ENCODE measurements at places on chromosomes 7 and 10.

DNA sequence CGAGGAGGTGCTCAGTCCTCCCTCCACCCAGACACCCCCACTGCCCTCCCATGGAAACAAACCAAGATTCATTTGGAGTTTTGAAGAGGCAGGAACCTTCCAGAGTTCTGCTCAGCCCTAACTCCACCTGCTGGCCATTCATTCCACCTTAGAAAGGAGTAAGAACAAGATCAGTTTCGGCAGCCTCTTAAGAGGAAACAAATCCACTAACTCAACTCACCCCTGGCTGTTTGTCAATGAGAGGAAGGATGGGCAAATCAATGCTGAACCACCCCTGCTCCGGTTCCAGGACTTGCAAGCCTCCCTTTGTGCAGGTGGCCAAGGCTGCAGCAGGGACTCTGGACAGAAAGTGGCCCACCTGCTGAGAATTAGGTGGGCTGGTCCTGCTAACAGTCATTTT, 26.2 kb downstream of the CCDC3 start:
- DNase-seq = peak; percentile 14

DNA sequence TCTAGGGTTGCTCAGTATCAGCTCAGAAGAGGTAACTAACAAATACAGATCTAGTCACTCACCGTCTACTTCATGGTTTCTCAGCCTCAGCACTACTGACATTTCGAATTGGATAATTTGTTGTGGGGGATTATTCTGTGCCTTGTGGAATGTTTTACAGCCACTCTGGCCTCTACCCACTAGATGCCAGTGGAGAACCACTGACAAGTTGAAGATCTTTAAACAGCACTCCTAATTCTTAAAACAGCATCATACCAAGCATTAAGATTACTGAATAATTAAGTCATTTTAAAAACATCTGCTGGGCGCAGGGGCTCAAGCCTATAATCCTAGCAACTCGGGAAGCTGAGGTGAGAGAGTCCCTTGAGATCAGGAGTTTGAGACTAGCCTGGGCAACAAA, 82.6 kb downstream of the UPF2 start:
- DNase-seq = no peak

GRCh38 chr7:2173189-2173827, 59.4 kb downstream of the MAD1L1 start:
- no peak for DNase-seq

DNA sequence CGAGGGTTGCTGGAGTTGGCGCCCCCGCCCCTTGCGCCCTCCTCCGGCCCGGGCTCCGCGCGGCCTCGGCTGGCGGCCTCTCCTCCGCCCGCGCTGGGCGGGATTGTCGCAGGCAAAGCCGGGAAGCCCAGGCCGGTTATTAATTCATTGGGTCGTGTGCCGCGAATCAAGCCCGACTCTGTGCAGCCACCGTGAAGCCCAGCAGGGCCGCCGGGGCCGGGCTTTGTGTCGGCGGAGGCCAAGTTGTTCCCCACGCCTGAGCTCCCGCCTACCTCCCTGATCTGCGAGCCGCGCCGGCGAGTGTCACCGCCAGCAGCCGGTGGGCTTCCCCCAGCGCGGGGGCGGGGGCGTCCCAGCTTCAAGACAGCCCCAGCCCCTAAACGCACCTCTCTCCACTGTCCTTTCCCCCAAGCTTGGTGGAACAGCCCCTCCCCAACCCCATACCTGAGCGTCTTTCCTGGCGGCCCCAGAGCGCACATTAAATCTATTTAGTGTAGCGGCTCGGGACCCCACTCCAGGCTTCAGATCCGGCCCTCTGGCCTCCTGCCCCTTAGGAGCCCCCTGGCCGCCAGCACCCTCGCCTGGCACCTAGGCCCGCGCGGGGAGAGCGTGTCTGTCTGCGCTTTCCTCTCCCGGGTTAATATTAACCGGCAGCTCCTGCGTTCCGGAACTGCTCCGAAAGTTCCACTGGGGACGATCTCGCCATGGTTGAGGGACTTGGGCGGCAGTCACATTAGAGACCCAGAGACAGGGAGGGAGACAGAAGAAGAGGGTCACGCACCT, 3.5 kb downstream of the SHH start:
- no peak for DNase-seq

DNA sequence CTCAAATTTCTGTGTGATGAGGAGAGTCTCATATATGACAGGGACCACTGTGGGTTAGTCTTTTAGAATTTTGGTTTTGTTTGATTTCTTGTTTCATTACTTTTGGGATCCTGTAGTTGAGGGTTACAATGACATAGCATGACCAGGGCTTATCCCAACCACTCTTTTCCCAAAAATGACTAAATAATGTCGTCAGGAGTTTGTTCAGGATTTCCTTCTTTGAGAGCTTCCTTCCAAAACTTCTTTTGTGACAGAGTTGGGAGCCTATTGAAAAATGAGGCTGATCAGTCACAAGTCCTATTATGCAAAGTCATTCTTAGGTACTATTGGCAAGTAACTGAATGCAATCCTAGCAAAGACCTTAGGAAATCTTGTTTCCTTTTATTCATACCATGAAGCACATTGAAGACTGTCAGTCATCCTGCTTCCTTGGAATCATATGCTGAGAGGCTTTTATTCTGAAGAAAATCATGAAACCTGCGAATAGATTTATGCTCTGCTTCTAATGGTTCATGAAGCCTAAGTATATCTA, 498.3 kb downstream of the LRMDA start:
- DNase-seq = no peak

DNA sequence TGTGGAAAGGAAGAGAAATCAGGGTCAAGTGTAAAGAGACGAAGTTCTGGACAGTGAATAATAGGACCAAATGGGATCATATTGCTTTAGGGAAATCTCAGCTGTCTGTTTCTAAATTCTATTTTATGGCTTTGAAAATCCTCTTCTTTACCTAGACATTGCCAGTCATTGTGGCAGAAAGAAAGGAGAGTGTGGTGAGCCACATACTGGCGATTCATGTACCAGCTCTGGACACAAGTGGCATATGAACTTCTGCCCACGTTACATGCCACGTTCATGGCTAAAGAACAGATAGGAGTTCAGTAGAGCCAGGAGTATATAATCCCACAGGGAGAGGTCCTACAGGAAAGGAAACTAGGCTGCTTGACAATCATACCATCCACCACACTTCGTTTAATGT, 28.0 kb downstream of the STARD3NL start:
- no peak for DNase-seq

DNA sequence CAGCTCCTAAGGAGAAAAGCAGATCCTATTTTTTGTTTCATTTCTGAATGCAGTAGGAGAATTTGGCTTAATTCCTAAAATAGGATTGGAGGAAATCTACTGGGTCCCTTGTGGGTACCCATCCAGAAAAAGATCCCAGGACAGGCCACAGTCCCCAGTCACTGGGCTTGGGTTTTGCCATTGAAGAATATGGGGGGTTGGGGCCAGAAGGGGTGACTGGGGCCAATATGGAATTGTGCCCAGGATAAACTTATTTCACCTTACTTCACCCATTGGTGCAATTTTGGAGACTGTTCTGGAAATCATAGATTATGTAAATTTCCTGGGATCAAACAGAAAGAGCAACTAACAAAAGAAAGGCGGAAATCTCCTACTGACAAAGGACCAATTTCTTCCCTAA, 5.0 kb downstream of the HOXA5 start:
- DNase-seq = no peak

GRCh38 chr10:125827133-125827532, 3.8 kb downstream of the BCCIP start:
- DNase-seq = no peak

GRCh38 chr10:132967540-132967939, 25.2 kb upstream of the CFAP46 start:
- DNase-seq = no peak

DNA sequence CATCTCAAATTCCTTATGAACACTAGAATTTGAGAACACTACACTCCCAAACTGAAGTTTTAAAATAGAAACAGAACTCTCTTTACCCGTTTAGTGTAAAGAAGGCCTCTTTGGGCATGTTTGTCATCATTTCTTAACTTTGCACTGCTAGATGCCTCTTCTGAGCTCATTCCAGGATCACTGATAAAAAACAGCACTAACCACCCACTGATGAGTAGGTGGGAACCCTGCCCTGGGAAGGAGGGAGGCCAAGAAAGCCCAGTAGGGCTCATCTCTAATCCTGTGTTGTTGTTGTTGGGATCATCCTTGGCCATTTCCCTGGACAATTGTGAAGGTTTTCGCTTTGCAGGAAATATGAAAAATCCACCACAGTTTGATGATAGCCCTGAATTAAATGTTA, 68.2 kb downstream of the CUBN start:
- DNase-seq = no peak

- no peak for DNase-seq
These were observed 103.6 kb downstream of the AHR start for GRCh38 chr7:17401791-17402627.

GRCh38 chr7:133412942-133413341, 160.1 kb downstream of the EXOC4 start:
- DNase-seq = no peak

DNA sequence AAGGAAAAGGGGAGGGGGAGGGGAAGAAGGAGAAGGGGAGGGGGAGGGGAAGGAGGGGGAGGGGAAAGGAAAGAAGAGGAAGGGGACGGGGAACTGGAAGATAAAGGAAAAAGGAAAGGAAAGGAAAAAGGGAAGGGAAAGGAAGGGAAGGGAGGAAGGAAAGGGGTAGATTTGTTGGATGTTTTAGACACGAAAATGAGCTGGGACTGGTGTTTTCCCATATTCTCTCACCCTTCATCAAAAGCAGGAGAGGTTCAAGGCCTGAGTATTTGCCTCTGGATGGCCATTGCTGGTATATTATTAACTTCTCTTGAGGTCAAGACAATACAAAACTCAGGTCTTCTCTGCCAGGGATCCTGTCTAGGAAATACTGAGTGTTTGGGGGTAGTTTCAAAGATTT, 652.7 kb downstream of the ANKRD7 start:
- DNase-seq = no peak

DNA sequence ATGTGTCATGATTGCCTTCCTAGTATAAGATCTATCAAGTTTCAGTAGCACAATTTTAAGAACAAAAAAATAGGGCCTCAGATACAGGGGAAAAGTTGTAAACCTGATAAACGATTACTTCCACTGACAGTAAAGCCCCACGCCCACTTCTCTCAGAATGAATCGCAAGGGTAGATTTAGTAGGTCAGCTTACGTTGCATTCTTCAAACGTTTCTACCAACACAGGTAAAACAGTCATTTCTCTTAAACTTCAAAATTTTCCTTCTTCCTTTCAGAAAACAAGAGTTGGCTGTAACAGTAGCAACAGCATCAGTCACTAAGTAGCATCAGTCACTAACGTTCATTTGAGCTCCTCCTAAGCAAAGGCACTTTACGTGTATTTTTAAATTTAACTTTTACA, 221.5 kb downstream of the ADAM12 start:
- no peak for DNase-seq

GRCh38 chr10:119343011-119343601, 135.7 kb downstream of the GRK5 start:
- DNase-seq = no peak

- no peak for DNase-seq
These were observed 186.6 kb upstream of the NRP1 start for GRCh38 chr10:33521062-33521461.

DNA sequence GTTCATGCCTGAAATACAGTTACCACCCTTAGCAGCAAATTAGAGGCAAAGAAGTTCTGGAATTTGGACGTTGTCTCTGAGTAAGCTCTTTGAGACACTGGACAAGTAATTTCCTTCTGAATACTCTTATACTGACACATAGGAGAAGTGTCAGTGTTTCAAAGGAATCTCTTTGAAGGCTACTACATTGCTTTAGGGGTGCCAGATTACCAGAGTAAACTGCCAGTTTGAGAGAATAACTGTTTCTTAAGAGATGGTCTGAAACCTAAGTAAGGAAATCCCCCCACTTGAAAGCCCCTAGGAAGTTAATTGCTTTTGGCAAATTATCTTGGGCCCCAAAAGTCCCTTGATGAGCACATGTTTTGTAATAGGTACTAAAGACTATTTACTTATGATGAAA, 3.4 kb downstream of the FAS start:
- no peak for DNase-seq

GRCh38 chr10:88840104-88840503, 11.5 kb downstream of the ANKRD22 start:
- no peak for DNase-seq

DNA sequence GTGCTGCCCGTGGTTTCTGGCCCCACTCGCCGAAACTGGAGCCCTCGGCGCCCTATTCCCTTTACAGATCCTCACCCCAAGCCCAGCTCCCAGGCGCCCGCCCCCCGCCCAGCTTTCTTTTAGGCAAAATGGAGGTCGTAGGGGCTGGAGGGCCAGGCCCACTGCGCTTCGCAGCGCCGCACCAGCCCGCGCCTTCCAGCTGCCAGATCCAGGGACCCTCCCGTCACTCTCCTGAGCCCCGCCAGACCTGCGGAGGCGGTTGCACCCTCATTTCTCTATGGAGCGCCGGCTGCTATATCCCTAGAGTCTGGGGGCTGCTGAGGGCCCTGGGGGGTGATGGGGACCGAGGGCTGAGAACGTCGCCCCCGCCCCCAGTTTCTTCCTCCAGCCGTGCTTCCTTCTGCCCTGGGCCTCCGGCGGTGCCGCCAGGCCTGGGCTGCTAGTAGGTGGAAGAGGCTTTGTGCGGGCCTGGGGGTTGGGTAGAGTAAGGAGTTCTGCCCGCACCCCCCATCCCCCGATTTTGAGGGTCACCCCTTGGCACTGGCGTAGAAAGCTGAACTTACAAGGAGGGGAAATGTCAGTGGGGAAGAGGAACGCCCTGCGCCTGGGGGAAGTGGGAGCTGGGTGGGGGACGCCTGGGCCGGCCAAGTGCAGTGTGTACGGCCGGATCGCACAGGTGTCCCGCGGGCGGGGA, 1.0 kb downstream of the GNB2 start:
- DNase-seq = peak; percentile 70

GRCh38 chr7:1269336-1269890, 36.7 kb downstream of the UNCX start:
- no peak for DNase-seq

DNA sequence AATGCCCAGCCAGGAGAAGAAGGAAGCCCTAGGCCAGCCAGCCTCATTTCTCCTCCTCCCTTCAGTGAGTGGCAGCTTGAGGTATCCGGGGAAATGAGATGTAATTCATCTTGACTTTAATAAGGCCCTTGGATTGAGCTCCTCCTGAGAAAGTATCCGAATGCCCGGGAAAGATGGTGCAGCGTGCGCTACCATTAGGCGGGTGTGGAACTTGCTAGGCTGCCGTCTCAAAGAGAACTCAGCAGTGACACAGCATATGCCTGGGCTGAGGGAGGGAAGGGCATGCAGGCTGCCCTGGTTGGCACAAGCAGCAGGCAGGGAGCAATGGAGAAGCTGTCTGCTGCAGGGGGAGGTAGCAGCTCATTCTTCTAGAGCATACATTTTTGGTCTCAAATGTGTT, 659.8 kb upstream of the FOXK1 start:
- no peak for DNase-seq

- DNase-seq = no peak
These were observed 79.2 kb downstream of the CCNY start for GRCh38 chr10:35415505-35415904.

Data from NAMALWA (cell line).